Stimulated activated naive CD8-positive, alpha-beta T cell treated with anti-CD3 and anti-CD28 coated beads, Interleukin-15, amount 100 ng/mL, for 72 hours (primary cell): ENCODE measurements at places on chromosomes 4 and X.

GRCh38 chr4:8874003-8874895 lies 2.6 kb upstream of the HMX1 start:
- DNase-seq = no peak

DNA sequence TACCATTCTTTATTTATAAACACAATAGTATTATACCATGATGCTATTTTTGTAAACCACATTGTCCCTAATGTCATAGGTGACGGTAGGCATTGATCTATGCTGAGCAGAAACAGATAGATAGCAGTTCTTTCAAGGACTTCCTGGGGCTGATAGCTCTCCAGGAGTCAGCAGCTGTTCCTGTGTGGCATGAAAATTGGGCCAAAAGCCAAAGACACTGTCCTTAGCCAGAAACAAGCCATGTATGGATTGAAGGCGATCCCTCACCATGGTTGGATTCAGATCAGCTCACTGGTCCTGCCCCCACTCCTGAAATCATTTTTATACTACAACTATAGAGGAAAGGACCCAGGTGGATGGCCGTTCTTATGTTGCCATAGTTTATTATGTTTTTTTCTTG lies 53.6 kb downstream of the DDX60 start:
- DNase-seq = no peak

- no peak for DNase-seq
Measured at GRCh38 chrX:2767631-2768455, 16.0 kb downstream of the XG start.

DNA sequence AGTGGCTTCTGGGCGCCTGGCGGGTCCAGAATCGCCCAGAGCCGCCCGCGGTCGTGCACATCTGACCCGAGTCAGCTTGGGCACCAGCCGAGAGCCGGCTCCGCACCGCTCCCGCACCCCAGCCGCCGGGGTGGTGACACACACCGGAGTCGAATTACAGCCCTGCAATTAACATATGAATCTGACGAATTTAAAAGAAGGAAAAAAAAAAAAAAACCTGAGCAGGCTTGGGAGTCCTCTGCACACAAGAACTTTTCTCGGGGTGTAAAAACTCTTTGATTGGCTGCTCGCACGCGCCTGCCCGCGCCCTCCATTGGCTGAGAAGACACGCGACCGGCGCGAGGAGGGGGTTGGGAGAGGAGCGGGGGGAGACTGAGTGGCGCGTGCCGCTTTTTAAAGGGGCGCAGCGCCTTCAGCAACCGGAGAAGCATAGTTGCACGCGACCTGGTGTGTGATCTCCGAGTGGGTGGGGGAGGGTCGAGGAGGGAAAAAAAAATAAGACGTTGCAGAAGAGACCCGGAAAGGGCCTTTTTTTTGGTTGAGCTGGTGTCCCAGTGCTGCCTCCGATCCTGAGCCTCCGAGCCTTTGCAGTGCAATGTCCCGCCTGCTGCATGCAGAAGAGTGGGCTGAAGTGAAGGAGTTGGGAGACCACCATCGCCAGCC lies at the start of gene ATOH1:
Gene ATOH1, plus strand, starts transcription at position 422 of the 663 bp plus-strand sequence. Its CDS starts 174 bp downstream, at position 596.
- no peak for DNase-seq

GRCh38 chr4:92305148-92305877 lies 1.5 kb downstream of the GRID2 start:
- DNase-seq = no peak
